ENCODE measurements at places on chromosomes 1 and 21.

- no peak for DNase-seq
These were observed 6.6 kb upstream of the FMO3 start for GRCh38 chr1:171084091-171084490.

GRCh38 chr1:195733826-195734225 is 874.4 kb downstream of the KCNT2 start:
- no peak for DNase-seq

GRCh38 chr1:204623894-204624361 is 61.6 kb downstream of the LRRN2 start:
- DNase-seq: no peak

- DNase-seq: no peak
These were observed 201.3 kb upstream of the HMCN1 start for GRCh38 chr1:185532856-185533255.

- no peak for DNase-seq
These were observed 6.3 kb upstream of the SRARP start for GRCh38 chr1:15997637-15998280.
